ENCODE measurements at places on chromosomes 2 and 18.

DNA sequence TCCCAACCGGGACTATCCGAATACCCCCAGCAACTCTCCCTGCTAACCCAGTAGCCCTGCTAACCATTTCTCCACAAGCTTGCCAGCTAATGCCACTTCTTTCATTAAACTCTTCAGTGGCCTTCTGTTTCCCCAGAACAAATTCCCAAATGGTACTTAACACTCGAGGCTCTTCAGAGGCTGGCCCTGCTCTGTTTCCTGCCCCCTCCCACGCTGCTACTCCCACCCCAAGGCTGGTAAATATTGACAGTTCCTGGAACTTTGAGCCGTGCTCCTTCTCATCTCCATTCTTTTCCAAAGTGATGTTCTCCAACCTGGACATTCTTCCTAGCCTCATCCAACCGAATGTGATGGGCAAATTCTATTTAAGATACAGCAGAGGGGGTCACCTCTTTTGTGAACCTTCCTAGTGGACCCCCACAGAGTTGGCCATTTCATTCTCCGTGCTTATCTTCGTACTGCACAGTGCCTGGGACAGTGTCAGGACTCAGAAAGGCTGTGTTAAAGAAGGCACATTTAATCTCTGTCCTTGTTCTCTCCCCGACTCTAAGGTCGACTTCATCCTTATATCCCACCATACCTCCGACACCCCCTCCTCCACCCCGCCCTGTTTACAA lies 3.2 kb upstream of the KIDINS220 start:
- no peak overlapping the region for H3K27ac ChIP-seq
- H3K36me3 ChIP-seq = no peaks in the 10 kb centered on the region
- H3K4me1 ChIP-seq = peaks cover 13% of the 10 kb centered on the region

DNA sequence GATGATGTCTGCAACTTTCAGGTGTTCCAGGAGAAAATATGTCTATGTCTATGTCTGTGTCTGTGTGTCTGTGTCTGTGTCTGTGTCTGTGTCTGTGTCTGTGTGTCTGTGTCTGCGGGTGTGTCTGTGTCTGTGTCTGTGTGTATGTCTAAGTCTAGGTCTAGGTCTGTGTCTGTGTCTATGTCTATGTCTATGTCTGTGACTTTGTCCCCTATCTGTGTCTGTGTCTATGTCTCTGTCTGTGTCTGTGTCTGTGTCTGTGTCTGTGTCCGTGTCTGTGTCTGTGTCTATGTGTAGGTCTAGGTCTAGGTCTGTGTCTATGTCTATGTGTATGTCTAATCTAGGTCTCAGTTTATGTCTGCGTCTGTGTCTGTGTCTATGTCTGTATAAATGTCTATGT lies 10.5 kb downstream of the IL1R2 start:
- no peaks in the 10 kb centered on the region for H3K27me3 ChIP-seq
- H3K27ac ChIP-seq = no peak overlapping the region
- no peak for DNase-seq
- H3K4me1 ChIP-seq = peaks cover 33% of the 10 kb centered on the region
- H3K36me3 ChIP-seq = no peaks in the 10 kb centered on the region

- H3K27ac ChIP-seq = no peak overlapping the region
- DNase-seq = no peak
- peaks cover 14% of the 10 kb centered on the region for H3K36me3 ChIP-seq
- no peaks in the 10 kb centered on the region for H3K27me3 ChIP-seq
- no peaks in the 10 kb centered on the region for H3K4me1 ChIP-seq
Measured at GRCh38 chr18:56756966-56757365, 105.8 kb downstream of the WDR7 start.

- H3K4me3 ChIP-seq = no peak overlapping the region
- H3K27ac ChIP-seq = no peak overlapping the region
- no peak for DNase-seq
- peaks cover 13% of the 10 kb centered on the region for H3K4me1 ChIP-seq
- H3K36me3 ChIP-seq = no peaks in the 10 kb centered on the region
Measured at GRCh38 chr2:226728996-226729395, 70.6 kb downstream of the IRS1 start.

GRCh38 chr18:9695605-9696004 lies 12.5 kb upstream of the RAB31 start:
- H3K4me3 ChIP-seq = no peak overlapping the region
- H3K27ac ChIP-seq = no peak overlapping the region
- no peaks in the 10 kb centered on the region for H3K27me3 ChIP-seq
- DNase-seq = no peak
- H3K4me1 ChIP-seq = peaks cover 5% of the 10 kb centered on the region
- no peaks in the 10 kb centered on the region for H3K36me3 ChIP-seq

DNA sequence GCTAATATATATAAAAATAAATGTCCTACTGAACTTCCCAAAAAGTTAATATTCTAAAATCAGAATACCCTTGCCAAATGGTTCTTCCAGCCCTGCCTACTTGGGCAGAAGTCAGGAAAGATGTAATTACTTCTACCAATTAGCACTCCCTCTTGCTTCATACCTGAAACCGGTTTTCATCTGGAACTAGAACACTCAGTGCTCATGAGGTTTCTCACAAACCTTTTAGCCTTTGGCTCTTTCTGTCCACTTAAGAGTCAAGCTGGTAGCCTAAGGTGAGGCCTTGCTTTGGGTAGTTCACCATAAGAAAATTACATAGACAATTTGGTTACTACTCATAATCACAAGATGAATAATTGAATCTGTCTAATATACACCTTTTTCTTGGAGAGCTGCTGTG lies 4.1 kb downstream of the DSG3 start:
- H3K36me3 ChIP-seq = no peaks in the 10 kb centered on the region
- peaks cover 13% of the 10 kb centered on the region for H3K4me1 ChIP-seq
- H3K27ac ChIP-seq = peak overlapping the region; percentile 87

- no peak overlapping the region for H3K4me3 ChIP-seq
- no peak overlapping the region for H3K27ac ChIP-seq
Measured at GRCh38 chr2:65386989-65387388, 45.4 kb downstream of the SPRED2 start.

DNA sequence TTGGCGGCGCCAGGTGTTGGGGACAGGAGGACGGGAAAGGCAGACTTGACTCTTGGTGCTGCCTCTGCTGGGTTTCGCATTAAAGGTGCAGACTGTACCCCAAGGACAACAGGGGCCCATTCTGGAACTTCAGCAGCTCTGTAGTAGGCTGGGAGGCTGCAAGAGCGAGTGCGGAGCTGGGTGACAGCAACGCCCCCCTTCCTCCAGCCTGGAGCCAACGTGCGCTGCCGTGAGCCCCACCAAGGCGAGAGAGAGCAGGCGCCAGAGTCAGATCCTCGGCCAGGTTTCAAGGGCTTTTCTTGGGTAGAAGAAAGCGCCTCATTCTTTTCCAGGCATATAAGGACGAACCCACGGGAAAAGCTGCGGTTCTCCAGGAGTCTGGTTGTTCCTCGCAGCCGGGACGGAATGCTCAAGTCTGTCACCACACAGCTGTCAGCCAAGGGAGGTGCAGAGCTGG lies 1.9 kb downstream of the DOK6 start:
- peak overlapping the region; percentile 48 for H3K4me3 ChIP-seq
- peaks cover 21% of the 10 kb centered on the region for H3K4me1 ChIP-seq
- peaks cover 38% of the 10 kb centered on the region for H3K27me3 ChIP-seq

GRCh38 chr2:109674894-109675534 lies 60.9 kb downstream of the SOWAHC start:
- peaks cover 46% of the 10 kb centered on the region for H3K4me1 ChIP-seq
- no peaks in the 10 kb centered on the region for H3K27me3 ChIP-seq

DNA sequence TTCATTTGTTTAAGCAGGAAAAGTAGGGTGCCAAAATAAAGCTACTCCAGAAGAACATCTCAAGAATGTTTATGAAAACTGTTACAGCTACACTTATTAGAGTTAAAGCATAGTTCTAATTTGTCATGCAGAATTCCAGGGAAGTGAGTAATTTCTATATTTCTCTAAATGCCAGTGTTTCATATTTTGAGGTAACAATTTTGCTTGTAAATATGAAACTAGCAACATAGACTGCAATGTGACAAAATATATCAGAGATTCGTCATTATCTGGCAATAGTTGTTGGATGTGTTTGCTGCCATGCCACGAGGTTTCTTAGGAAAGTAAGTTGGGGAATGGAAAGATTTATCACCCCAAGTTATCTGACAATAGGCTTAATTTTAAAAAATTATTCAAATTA lies 424.1 kb upstream of the ZEB2 start:
- H3K27ac ChIP-seq = no peak overlapping the region
- H3K36me3 ChIP-seq = no peaks in the 10 kb centered on the region
- no peaks in the 10 kb centered on the region for H3K27me3 ChIP-seq
- H3K4me1 ChIP-seq = peaks cover 6% of the 10 kb centered on the region

DNA sequence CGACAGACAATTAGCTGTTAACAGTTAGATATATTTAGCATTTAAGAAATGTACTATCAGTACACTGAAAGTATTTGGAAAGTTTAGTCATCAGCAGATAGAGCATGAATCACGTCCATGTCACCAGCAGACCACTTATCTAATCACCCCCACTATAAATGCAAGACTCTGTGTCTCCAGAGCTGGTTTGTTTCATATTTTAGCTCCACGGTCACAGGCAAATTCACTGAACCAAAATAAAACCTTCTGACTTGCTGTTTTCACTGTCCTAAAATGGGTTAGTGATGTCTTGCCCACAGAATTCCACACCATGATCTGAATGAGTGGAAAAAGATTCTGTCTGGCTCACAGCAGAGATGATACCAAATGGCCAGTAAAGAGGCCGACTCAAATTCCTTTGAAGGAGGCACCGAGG lies 64.9 kb downstream of the CDH2 start:
- H3K27me3 ChIP-seq = no peaks in the 10 kb centered on the region
- no peak overlapping the region for H3K4me3 ChIP-seq
- no peak overlapping the region for H3K27ac ChIP-seq
- no peaks in the 10 kb centered on the region for H3K4me1 ChIP-seq
- no peak for DNase-seq

GRCh38 chr2:128371248-128371630 lies 52.6 kb upstream of the HS6ST1 start:
- no peak overlapping the region for H3K27ac ChIP-seq
- no peaks in the 10 kb centered on the region for H3K36me3 ChIP-seq
- no peak overlapping the region for H3K4me3 ChIP-seq
- H3K27me3 ChIP-seq = no peaks in the 10 kb centered on the region
- peaks cover 44% of the 10 kb centered on the region for H3K4me1 ChIP-seq

DNA sequence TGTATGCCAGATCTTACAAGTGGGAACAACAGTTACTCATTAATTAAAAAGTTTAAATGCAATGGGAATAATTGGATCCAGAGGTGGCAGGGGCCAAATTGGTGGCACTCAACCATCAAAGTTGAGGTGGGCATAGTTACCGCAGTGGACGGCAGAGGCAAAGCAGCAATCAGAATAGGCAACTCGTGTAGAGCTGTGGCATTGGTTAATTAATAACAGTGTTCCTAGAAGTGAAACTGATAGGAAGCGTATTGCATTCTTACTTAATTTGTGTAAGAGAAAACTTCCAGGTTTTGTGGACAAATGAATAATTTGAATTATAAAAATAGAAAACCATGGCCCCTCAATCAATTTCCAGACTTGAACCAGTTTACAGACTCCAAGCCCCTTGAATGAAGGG lies 1068.2 kb upstream of the ACVR2A start:
- no peaks in the 10 kb centered on the region for H3K27me3 ChIP-seq
- H3K4me3 ChIP-seq = no peak overlapping the region
- H3K4me1 ChIP-seq = no peaks in the 10 kb centered on the region
- H3K36me3 ChIP-seq = no peaks in the 10 kb centered on the region
- no peak for DNase-seq

- peaks cover 12% of the 10 kb centered on the region for H3K4me1 ChIP-seq
- H3K36me3 ChIP-seq = no peaks in the 10 kb centered on the region
- H3K27me3 ChIP-seq = no peaks in the 10 kb centered on the region
- no peak overlapping the region for H3K27ac ChIP-seq
- no peak overlapping the region for H3K4me3 ChIP-seq
Measured at GRCh38 chr18:48563027-48563426, 24.2 kb downstream of the CTIF start.

DNA sequence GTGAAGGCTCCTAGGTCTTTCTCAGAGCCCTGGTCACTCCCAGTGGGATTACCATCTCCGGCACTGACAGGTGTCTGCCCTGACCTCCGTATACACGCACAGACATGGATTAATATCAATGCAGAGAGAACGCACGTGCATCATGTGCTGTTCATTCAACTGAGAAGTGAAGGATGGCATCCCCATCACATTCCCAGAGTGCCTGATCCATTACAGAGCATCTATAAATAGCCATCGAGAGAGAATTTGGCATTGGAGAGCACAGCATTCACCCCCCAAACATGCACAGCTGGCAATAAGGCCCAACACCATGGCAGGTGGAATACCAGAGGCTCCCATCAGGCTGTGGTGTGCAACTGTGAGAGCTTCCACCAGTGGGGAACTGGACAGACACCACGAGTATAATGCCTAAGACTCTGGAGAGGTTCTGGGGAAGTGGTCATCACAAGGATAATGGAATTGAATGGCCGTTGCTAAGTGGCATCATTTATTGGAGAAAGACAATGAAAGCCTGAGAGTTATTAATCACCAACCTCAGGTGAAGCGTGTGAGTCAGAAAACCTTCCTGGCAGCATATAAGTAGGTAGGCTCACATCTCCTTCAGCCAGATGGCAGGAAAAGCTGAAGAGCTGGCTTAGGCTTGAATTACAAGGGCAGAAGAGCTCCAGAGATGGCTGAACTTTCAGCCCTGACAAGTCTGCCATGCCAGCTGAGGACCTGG lies 244.5 kb upstream of the ID2 start:
- peaks cover 18% of the 10 kb centered on the region for H3K4me1 ChIP-seq
- no peak for DNase-seq
- no peaks in the 10 kb centered on the region for H3K27me3 ChIP-seq
- no peak overlapping the region for H3K27ac ChIP-seq
- no peaks in the 10 kb centered on the region for H3K36me3 ChIP-seq
- H3K4me3 ChIP-seq = no peak overlapping the region

DNA sequence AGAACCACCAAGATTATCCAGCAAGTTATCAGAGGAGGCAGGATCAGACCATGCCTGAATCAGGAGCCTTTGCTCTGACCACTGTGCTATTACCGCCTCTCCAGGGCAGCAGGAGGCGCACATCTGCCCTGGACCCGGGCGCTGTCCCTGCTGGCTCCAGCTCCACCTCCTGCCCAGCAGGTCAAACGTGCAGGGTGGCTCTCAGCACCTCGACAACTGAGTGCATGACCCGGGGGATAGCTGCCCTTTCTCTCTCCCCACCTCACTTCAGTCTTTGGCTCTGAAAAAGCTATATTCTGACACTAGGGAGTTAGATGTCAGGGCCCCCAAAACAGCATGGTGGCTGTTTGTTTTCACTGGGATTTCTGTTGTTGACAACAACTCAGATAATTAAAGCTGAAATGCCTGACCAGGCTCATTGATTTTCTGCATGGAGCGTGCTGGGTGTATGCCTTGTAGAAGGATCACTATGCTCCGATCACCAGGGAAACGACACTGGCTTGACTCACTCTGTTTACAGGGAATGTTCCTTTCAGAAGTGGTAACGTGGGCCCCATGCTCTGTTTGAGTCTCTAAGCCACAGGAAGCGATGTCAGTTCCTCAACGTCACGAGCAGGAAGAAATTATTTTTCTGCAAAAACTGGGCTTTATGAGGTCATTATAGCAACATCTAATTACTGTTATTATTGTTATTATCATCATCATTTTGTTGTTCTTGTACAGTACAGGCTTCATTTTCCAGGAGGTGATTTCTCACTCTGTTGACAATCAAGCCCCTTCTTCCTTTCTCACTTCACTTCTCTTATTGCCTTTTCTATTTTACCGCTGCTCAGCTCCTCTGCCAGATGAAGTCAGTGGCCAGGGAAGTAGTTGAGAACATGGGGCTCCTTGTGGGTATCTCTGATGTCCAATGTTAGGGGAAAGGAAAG lies 125.6 kb downstream of the PLB1 start:
- H3K36me3 ChIP-seq = no peaks in the 10 kb centered on the region
- peak; percentile 88 for DNase-seq
- H3K27me3 ChIP-seq = no peaks in the 10 kb centered on the region
- H3K4me3 ChIP-seq = no peak overlapping the region
- peak overlapping the region; percentile 90 for H3K27ac ChIP-seq
